ENCODE measurements at places on chromosomes 4 and X. TPM values are rescaled to one million over a fixed set of nuclear protein-coding genes. Genes with fewer than 3 reads are reported as not detected.

- no peak overlapping the region for H3K4me3 ChIP-seq
- no peaks in the 10 kb centered on the region for H3K4me1 ChIP-seq
- H3K27me3 ChIP-seq, result no peaks in the 10 kb centered on the region
- H3K36me3 ChIP-seq, result no peaks in the 10 kb centered on the region
Measured at GRCh38 chr4:77586951-77587383, 18.7 kb upstream of the CXCL13 start.

- no peaks in the 10 kb centered on the region for H3K27me3 ChIP-seq
- no peak overlapping the region for H3K27ac ChIP-seq
- no peak overlapping the region for H3K4me3 ChIP-seq
- no peaks in the 10 kb centered on the region for H3K36me3 ChIP-seq
Measured at GRCh38 chr4:38162240-38162784, 202.1 kb downstream of the PTTG2 start.

DNA sequence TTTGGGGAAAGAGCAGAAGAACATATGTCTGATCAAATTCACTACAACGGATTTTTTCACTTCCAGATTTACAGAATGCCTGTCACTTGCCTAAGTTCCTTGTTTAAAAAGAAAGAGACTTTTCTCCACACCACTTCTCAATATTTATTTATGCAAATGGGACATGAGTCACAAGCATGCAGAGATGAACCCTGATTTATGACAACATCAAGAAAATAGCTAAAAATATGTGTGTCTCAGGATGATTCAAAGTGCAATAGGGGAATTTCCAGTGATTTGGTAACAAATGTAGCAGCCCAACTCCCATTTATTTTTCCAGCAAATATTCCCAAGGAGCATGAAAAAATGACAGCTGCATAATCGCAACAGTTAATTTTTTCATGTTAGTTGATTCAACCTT lies 180.4 kb upstream of the FAT1 start:
- H3K4me1 ChIP-seq, result peaks cover 21% of the 10 kb centered on the region
- no peak overlapping the region for H3K4me3 ChIP-seq
- H3K27me3 ChIP-seq, result no peaks in the 10 kb centered on the region
- no peaks in the 10 kb centered on the region for H3K36me3 ChIP-seq
- no peak overlapping the region for H3K27ac ChIP-seq

DNA sequence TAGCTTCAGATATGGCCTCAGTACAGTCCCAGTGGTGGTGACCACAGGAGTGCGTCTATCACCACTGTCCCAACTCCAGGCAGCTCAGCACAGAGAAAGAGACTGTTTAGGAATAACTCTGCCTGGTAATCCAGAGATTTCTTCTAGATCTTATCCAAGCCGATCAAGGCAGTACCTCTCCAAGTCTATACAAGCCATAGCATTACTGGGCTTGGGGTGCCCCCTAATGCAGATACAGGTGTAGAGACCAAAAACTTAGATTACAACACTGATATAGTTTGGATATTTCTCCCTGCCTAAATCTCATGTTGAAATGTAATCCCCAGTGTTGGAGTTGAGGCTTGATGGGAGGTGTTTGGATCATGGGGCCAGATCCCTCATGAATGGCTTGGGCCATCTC lies 100.9 kb downstream of the PTCHD1 start:
- no peak overlapping the region for H3K27ac ChIP-seq
- no peaks in the 10 kb centered on the region for H3K36me3 ChIP-seq
- no peak overlapping the region for H3K4me3 ChIP-seq
- DNase-seq, result no peak
- H3K4me1 ChIP-seq, result peaks cover 10% of the 10 kb centered on the region

DNA sequence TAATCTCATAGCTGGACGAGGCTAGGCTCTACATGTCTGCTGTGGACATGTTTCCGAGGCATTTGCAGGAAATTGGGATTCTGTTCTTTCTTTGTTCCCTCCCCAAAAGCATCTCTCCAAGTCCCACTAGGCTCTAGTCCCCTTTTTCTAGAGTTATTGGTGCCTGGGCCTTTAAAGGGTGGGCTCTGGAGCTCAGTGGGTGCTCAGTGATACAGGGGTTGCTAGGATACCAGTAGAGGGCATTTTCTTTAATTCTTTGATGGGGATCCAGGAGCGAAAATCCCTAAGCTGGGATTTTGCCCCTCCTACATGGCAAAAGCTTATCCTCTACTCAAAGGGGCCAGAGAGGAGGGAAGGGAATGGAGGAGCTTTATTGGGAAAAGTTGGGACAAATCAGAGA lies 34.2 kb downstream of the ARHGEF9 start:
- no peak for DNase-seq
- no peaks in the 10 kb centered on the region for H3K27me3 ChIP-seq

DNA sequence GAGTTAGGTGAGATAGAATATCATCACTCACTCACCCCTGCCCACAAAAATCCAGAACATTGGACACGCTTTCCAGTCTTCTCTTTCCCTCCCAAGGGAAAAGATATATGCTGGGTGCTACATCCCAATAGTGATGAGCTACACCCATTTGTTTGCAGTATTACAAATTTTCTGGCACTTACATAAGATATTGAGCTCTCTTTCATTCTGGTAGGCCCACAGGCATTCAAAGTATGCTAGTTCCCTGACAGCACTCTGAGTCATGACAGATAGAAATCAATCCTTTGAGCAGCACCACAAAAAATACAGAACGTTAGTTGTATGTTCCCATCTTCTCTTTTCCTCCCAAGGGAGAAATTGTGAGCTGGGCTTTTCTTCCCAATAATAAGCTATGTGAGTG lies 477.6 kb upstream of the GRID2 start:
- no peak overlapping the region for H3K27ac ChIP-seq
- no peaks in the 10 kb centered on the region for H3K27me3 ChIP-seq
- H3K4me1 ChIP-seq, result no peaks in the 10 kb centered on the region

GRCh38 chr4:47718696-47719095 lies 119.2 kb downstream of the CORIN start:
- no peak for DNase-seq
- no peaks in the 10 kb centered on the region for H3K27me3 ChIP-seq
- H3K27ac ChIP-seq, result no peak overlapping the region

DNA sequence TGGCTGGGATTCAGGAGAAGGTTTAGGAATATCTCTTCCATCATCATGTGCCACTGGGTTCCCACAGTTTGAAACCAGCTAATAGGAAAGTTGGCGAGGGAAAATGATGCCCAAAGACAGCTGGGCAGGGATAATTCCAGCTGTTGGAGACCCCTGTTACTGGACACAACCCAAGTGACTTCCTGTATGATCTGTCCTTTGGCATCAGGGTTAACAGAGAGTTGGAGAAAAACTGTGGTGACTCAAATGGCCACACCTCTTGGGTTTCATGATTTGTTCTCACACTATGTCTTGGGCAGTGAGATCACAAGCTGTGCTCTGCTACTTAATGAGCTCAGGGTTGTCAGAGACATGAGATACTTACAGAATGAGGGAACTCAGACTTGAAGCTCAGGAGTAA lies 3.8 kb downstream of the FGF16 start:
- peaks cover 5% of the 10 kb centered on the region for H3K4me1 ChIP-seq
- no peaks in the 10 kb centered on the region for H3K27me3 ChIP-seq
- H3K27ac ChIP-seq, result no peak overlapping the region
- H3K36me3 ChIP-seq, result no peaks in the 10 kb centered on the region

DNA sequence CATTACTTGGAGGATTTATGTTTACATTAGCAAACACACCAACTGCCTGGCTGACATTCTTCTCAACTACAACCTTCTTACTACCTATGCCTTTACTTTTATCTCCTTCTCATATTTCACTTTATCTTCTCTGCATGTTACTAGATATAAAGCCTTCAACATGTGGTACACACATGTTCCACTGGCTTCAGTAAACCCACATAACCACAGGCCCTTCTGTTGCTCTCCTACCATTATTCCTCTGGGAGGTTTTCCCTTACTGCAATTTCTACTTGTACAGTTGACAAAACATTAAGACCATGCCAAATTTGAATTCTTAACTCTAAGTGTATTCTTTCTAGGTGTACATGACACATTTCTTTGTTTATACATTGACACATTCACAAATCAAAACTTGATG lies 133.1 kb downstream of the ARAP2 start:
- no peak overlapping the region for H3K27ac ChIP-seq
- no peaks in the 10 kb centered on the region for H3K4me1 ChIP-seq
- no peak overlapping the region for H3K4me3 ChIP-seq

- H3K36me3 ChIP-seq, result no peaks in the 10 kb centered on the region
- no peak overlapping the region for H3K27ac ChIP-seq
- H3K4me1 ChIP-seq, result no peaks in the 10 kb centered on the region
- no peaks in the 10 kb centered on the region for H3K27me3 ChIP-seq
- no peak overlapping the region for H3K4me3 ChIP-seq
- no peak for DNase-seq
Measured at GRCh38 chr4:42390622-42391354, 6.5 kb upstream of the SHISA3 start.

DNA sequence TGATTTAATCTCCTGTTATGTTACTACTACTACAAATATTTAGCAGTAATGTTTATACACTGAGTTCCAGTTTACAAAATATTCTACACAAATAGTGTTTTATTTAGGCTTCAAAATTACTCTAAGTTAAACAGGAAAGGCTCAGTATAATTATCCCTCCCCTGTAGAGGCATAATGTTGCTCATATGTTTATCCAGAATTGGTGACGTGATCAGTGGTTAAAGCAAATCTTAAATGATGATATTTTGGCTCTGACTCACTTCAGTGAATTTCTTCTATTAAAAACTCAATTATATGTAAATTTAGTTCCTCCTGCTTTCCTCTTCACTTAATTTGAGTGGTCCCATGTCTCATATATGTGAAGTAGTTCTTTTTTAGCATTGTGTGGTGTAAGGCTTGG lies 438.5 kb downstream of the ADGRL3 start:
- no peaks in the 10 kb centered on the region for H3K36me3 ChIP-seq
- H3K4me3 ChIP-seq, result no peak overlapping the region
- no peaks in the 10 kb centered on the region for H3K4me1 ChIP-seq
- H3K27ac ChIP-seq, result no peak overlapping the region

DNA sequence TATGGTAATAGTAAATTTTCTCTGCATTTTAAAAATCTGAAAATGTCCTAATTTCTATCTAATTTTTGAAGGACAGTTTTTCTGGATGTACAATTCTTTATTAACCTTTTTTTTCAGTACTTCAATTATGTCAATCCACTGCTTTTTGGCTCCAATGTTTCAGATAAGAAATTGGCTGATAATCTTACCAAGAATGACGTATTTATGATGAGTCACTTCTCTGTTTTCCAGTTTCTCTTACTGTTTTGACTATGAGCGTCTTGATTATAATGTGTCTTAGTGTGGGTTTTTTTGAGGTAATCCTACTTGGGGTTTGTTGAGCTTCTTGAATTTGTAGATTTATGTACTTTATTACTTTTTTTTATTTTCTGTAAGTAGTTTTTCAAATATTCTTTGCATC lies 47.2 kb downstream of the UGT2B11 start:
- no peak overlapping the region for H3K4me3 ChIP-seq
- no peaks in the 10 kb centered on the region for H3K36me3 ChIP-seq
- H3K27ac ChIP-seq, result no peak overlapping the region
- no peaks in the 10 kb centered on the region for H3K27me3 ChIP-seq

DNA sequence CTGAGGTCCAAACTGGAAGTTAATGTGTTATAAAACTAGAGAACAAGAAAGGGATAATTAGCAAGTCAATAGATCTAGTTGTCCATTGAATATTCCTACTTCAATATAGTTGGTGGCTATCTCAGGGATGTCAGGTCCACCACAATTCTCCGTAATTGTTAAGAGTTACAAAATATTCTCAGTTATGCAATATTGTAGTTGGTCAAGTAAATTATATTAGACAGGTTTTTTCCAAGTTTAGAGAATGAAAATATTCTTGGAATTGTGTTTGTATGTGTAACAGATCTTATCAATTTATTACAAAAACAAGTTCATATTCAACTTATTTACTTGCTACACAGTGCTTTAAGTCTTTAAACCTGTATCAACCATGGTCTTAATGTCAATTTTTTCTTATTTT lies 547.4 kb downstream of the SPRY1 start:
- DNase-seq, result no peak
- no peak overlapping the region for H3K4me3 ChIP-seq
- H3K27ac ChIP-seq, result no peak overlapping the region
- H3K4me1 ChIP-seq, result no peaks in the 10 kb centered on the region
- no peaks in the 10 kb centered on the region for H3K27me3 ChIP-seq
- no peaks in the 10 kb centered on the region for H3K36me3 ChIP-seq

DNA sequence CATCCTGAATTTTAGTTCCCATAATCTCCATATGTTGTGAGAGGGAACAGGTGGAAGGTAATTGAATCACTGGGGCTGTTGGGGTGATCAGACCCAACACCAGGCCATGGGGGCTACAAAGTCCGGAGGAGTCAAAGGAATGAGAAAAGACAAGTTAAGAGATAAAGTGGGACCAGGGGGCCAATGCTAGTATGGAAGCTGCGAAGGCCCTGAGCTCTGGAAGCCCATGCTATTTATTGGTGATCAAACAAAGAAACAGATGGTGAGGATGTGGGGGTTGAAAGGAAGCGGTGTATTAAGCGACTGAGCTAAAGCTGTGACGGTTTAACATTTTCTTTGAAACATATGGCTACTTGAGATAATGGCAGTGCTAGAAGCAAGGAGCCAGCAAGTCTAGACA lies 132.8 kb downstream of the PDGFC start:
- H3K27ac ChIP-seq, result no peak overlapping the region
- H3K36me3 ChIP-seq, result no peaks in the 10 kb centered on the region
- H3K4me1 ChIP-seq, result no peaks in the 10 kb centered on the region
- H3K27me3 ChIP-seq, result no peaks in the 10 kb centered on the region

- no peaks in the 10 kb centered on the region for H3K27me3 ChIP-seq
- H3K27ac ChIP-seq, result no peak overlapping the region
- H3K4me3 ChIP-seq, result no peak overlapping the region
- DNase-seq, result no peak
- no peaks in the 10 kb centered on the region for H3K36me3 ChIP-seq
Measured at GRCh38 chr4:150130933-150131332, 52.7 kb downstream of the DCLK2 start.

GRCh38 chr4:27973056-27973455 lies 1112.4 kb downstream of the STIM2 start:
- no peaks in the 10 kb centered on the region for H3K36me3 ChIP-seq
- H3K4me1 ChIP-seq, result no peaks in the 10 kb centered on the region
- H3K4me3 ChIP-seq, result no peak overlapping the region
- no peak overlapping the region for H3K27ac ChIP-seq
- no peak for DNase-seq
- H3K27me3 ChIP-seq, result no peaks in the 10 kb centered on the region

Gene NHS
- total RNA-seq, result 8.3 TPM

Gene EXOC1L
- total RNA-seq, result not detected

Gene DCUN1D4
- total RNA-seq, result 47.4 TPM

Gene ELF4
- 14.7 TPM for total RNA-seq

Gene TMEM47
- 44.7 TPM for total RNA-seq

Gene CXCL8
- 0.49 TPM for total RNA-seq
